Mammary epithelial cell (primary cell): ENCODE measurements at places on chromosomes 2 and 18. TPM values are rescaled to one million over a fixed set of nuclear protein-coding genes. Genes with fewer than 3 reads are reported as not detected.
A peak's percentile ranks its signal among the peaks of the same experiment; 100 is the strongest.

- DNase-seq, result peak; percentile 71
These were observed 51.9 kb downstream of the MAP4K3 start for GRCh38 chr2:39385172-39385571.

HOXD12 gene
- total RNA-seq, result not detected in 2 replicates

WDR75 gene
- total RNA-seq, result 45.8 TPM

ALKAL2 gene
- total RNA-seq, result not detected

DNA sequence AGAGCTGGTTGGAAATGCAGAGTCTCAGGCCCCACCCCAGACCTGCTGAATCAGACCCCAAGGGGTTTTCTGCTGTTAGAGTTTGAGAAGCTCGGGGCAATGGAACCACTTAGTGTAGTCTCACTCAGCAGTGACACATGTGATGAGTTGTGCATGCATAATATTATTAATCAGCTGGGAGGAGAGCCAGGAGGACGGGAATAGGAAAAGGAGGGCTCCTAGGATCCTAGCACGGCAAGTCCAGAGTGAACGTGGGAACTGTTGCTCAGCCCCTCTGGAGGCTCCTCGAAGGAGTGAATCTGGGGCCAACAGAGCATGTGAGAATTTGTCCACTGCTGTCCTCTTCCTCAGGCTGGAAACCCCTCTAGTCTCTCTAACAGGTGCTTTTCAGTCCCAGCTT, 87.1 kb downstream of the HS1BP3 start:
- peak; percentile 61 for DNase-seq

CHST9 gene
- total RNA-seq, result not detected in 2 replicates

DNA sequence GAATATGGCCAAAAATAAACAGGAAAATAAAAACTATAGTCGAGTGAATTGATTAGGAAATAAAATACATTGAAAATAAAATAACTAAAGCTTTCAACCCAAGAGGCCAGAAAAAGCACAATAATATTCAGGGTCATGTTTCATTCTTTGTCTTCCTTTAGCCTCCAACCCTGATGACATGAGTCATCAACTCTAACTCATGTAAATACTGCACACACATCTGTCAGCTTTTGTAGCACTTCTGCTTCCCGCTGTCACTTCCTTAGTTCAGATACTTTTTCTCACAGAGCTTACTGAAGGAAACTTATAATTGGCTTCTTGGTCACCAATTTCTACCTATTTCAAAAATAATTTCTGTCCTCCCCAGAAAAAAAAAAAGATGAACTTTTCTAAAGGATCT, 112.8 kb downstream of the UPP2 start:
- no peak for DNase-seq

GRCh38 chr2:172109988-172110811, 7.5 kb upstream of the DLX2 start:
- no peak for DNase-seq

TMEM17 gene
- 3.0 TPM for total RNA-seq
